ENCODE measurements at places on chromosomes 16 and 17.
A peak's percentile ranks its signal among the peaks of the same experiment; 100 is the strongest.

DNA sequence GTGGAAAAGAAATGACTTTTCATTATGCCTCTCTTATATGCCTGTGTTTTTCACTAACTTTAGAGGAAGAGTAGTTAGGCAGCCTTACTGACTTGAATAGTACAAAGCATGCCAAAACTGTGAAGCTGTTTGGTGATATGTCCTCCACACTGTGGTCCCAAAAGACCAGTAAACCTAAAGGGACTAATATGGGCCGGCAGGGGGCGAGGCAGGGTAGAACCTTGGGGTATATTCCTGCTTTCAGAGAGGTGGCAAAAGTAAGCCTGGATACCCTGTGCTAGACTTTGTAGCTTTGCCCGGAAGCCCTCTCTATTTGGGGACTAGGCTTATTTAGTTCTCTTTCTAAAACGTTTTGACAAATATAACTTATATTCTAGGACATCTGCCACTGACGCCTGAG, 36.5 kb upstream of the VWA3A start:
- no peak for DNase-seq

DNA sequence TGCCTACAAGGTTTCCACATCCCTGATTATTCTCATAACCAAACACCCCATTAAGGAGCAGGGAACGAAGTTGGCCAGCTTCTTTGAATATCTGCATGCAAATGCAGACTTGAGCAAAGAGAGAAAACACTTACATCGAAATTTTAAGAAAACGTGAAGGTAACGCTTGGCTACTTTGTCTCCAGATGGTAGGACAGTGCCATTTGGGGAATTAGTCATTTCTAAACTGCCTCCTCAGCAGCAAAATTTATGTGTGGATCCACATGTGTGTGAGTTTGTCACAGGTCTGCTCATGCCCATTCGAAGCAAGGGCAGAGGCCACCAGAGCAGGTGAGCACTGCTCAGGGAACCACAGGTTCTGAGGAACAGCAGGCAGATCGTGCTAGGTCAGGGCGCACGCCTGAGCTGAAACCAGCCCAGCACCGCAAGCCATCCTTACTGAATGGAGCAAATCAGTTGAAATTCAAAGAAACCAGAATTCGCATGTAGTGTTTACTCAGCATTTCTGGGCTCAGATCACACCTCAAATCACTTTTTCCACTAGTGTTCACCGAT, 80.1 kb downstream of the SOCS1 start:
- DNase-seq: no peak

DNA sequence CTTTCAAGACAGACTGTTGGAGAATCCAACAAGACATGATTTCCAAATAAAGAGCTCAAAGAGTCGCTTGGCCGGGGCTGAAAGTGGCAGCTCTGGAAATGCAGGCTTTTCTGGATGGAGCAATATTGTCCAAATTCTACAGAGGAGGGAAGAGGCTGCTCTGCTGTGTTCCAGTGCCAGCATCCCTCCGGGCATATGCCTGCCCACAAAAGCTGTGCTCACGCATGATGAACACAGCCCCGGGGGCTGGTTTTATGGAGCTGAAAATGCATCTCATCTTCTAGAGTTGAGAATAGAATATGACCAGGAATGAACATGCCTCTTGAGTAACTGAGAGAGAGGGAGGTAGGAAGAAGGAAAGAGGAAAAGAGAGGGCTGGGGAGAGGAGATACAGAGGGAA, 74.7 kb upstream of the TOX3 start:
- no peak for DNase-seq

DNA sequence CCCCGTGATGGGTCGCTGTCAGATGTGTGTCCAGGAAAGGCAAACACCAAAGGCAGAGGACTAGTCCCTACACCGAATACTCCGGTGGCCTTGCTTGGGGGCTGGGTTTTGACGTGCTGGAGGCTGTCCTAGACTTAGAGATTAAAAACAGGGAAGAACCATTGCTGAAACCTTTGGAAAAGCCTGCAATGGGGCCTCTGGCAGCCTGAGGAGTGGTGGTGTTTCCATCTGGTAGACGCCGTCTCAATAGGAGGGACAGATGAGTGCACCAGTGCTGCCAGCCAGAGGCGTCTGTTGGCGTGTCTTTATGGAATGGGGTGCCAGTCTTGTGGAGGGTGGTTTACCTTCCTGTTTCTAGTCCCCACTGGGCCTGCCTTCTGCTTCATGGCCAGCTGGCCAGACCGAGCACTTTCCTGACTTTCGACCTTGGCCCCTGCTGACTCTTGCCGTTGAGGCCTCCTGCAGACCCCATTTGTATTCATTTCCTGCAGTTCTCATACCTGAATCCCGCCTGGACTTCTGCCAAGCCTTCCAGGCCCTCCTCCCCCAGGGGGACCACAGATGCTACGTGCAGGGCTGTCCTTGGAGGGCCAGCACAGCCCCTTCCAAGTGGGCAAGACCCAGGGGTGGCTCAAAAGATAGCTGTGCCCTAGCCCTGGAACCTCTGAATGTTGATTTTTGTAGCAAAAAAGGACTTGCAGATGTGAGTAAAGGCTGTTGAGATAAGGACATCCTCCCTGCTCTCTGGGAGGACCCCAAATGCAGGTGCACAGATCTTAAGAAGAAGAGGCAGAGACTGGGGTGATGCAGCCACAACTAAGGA, 1.9 kb upstream of the DNASE1 start:
- DNase-seq: peak; percentile 9

GRCh38 chr16:69412287-69412686, 12.1 kb upstream of the CYB5B start:
- DNase-seq: peak; percentile 78

DNA sequence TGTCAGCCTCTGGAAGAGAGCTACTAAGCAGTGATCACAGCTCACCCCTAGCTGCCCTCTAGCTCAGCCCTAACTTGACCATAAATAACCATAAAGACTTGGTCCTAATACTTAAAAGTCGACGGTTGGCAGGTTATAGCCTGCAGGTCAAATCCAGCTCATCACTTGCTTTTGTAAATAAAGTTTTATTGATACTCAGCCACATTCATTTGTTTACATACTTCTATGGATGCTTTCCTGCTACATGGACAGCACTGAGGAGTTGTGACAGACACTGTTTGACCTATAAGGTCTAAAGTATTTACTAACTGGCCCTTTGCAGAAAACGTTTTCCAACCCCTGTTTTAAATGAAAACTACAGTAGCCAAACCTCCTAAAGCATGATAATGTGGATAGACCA, 151.6 kb upstream of the ASIC2 start:
- DNase-seq: no peak

DNA sequence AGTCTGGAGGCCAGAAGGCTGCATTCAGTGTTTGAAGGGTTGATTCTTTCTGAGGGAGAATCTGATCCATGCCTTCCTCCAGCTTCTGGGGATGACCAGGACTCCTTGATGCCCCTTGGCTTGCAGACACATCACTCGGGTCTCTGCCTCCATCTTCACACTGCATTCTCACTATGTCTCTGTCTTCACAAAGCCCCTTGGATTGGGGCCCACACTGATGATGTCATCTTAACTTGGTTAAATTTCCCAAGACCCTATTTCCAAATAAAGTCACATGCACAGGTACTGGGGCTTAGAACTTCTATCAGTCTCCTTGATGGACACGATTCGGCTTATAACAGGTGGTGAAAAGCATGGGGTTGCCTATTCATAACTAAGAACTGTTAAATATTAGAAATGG, 112.1 kb upstream of the MYOCD start:
- no peak for DNase-seq

DNA sequence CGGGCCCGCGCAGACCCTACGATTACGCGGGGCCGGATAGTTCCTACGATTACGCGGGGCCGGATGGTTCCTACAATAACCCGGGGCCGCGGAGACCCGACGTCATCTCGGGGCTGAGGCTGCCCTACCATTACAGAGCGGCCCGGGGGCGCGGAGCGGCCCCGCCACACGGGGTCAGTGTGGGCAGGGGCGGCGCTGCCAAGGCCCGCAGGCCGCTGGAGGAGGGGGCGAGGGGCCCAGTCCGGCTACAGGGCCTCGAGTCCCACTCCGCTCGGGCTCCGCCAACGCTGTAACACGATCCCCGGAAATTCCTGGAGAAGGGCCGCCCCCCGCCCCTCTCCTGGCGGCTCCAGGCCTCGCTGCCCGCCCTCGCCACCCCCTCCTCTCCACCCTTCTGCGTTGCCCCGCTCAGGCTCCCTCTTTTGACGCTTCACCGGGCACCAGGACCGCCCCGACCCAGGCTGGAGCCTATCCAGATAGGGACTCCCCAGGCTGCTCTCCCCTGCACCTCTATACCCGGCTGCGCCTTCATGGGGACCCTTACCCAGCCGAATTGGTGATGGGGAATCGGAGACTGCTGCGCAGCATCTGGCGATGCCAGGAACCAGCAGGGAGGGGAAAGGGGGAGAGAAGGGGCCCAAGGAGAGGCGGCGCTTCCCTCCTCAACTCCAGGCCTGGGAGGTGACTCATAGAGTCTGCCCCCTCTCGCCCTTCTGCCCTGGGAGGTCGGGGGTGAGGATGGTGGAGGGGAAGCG, at the start of gene RAB34:
RAB34 (minus strand) TSS at position 291 of the 755 bp plus-strand sequence. CDS start 602 bp downstream, outside the sequence.
- peak; percentile 85 for DNase-seq

GRCh38 chr17:1566505-1567199, 4.1 kb upstream of the PITPNA start:
- no peak for DNase-seq

- DNase-seq: peak; percentile 57
Measured at GRCh38 chr17:51119415-51120356, 982 bp downstream of the SPAG9 start.

DNA sequence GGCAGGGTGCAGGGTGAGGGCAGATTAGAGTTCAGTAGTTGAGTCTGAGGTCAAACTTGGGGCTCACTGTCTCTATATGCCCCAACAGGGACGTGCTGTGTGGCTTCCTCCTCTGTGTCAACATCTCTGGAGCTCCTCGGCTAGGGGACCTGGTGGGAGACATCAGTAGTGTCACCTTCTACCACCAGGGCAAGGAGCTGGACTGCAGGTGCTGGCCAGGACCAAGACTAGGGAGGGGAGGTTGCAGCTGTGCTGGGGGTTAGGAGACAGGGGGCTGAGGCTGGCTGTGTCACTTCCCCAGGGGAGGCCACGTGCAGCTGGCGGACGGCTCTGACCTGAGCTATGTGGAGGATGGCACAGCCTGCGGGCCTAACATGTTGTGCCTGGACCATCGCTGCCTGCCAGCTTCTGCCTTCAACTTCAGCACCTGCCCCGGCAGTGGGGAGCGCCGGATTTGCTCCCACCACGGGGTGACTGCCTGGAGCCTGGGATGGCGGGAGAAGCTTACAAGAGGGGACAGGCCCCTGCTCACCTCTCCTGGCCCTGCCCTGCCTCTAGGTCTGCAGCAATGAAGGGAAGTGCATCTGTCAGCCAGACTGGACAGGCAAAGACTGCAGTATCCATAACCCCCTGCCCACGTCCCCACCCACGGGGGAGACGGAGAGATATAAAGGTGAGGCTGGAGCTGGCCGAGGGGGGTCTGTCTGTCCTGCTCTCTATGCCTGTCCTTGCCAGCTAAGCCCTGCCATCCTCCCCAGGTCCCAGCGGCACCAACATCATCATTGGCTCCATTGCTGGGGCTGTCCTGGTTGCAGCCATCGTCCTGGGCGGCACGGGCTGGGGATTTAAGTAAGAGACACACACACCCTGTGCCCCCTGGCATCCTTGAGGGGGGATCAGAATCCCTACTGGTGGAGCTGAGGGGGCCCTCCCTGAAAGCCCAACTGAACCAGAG, 18.9 kb downstream of the ADAM11 start:
- DNase-seq: no peak

- no peak for DNase-seq
Measured at GRCh38 chr16:50285406-50286003, 19.2 kb downstream of the ADCY7 start.

- no peak for DNase-seq
Measured at GRCh38 chr16:28136751-28137434, 73.4 kb upstream of the GSG1L start.

DNA sequence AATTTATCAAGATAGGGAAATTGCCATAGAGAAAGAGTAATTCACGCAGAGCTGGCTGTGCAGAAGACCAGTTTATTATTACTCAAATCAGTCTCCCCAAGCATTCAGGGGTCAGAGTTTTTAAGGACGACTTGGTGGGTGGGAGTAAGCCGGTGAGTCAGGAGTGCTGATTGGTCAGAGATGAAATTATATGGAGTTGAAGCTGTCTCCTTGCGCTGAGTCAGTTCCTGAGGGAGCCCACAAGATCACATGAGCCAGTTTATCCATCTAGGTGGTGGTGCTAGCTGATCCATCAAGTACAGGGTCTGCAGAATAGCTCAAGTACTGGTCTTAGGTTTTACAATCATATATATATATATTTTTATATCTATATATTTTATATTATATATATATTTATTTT, 6.0 kb upstream of the AQP8 start:
- DNase-seq: no peak

DNA sequence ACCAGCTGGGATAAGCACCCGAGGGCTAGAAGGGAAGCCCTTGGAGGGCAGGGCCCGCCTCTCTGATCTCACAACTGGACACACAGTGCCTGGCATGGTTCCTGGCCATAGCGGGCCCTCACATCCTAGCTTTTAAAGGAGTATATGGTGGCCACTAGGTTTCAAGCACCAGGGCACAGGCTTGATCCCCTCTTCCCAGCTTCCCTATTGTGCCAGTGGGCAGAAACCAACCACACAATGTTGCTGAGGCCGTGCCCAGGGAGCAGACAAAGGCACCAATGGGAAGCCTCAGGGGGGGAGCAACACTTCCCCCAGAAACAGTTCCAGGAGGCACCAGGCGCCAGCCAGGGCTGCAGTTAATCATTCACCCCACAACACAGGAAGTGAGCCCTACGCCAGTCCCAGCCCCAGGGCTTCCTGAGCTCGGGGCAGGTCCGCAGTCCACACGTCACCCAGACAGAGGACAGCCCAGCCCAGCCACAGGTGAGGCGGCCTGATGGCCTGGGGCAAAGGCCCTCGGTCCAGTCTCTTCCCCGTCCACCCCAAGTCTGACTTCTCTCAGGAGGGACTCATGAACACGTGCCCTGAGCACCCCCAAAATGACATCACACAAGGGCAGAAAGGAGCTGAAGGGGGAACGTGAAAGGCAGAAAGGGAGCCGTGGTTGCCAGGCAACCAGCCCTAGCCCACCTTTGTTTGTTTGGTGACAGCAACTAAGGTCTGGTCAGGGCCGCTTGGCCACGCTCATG, 12.8 kb downstream of the SMIM5 start:
- DNase-seq: no peak

- DNase-seq: no peak
Measured at GRCh38 chr17:6514371-6514770, 42.0 kb downstream of the PITPNM3 start.

GRCh38 chr17:65334406-65334805, 197.2 kb downstream of the RGS9 start:
- no peak for DNase-seq

GRCh38 chr16:87723226-87723623, 42.6 kb downstream of the KLHDC4 start:
- peak; percentile 54 for DNase-seq

- peak; percentile 79 for DNase-seq
Measured at GRCh38 chr17:73156166-73156840, 8.5 kb upstream of the SSTR2 start.

Data from adrenal gland (tissue), 19 donors.